HT-29 (cell line): ENCODE measurements at places on chromosomes 5 and 9.

GRCh38 chr9:116049456-116049855 is 104.1 kb upstream of the PAPPA start:
- DNase-seq, result no peak

- no peak for DNase-seq
Measured at GRCh38 chr9:109904666-109905065, 124.7 kb downstream of the PALM2AKAP2 start.

- no peak for DNase-seq
Measured at GRCh38 chr5:152701305-152701949, 296.3 kb upstream of the NMUR2 start.

DNA sequence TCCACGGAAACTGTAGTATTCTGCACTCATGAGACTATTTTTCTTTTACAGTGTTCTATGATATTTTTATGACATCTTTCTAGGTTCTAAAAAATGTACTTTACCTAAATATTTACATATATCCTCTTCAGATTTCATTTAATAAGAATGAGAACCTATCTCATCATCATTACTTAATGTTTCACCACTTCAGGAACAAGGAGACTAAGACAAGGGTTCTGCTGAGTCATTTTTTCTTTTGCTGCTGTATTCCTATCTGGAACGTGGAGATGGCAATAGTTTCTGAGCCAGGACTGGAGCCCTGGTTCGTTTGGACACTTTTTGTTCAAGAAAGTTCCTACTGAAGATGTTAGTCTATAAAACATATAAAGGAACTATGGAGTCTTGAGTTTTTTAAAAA is 258.2 kb upstream of the MAP3K1 start:
- no peak for DNase-seq

GRCh38 chr5:56112526-56113121 is 117.9 kb upstream of the IL6ST start:
- DNase-seq, result no peak

DNA sequence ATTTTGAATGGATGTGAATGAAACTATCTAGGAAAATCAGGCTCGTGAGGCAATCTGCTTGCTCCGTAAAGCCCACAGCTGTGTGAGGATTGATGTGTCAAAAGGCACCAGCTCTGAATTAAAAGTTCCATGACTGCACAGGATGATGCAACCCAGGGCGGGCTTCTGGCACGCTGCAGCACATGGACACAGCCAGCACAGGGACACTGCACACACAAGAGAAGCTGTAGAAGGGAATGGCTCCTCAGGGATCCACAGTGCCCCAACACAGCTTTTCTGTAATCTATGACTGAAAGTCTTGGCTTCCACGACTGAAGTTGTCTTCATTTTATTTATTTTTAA is 151.0 kb downstream of the GCNT1 start:
- DNase-seq, result no peak

GRCh38 chr9:104748359-104749031 is 1.0 kb downstream of the NIPSNAP3A start:
- peak; percentile 12 for DNase-seq

GRCh38 chr5:149559706-149560105 is 8.5 kb upstream of the CSNK1A1 start:
- no peak for DNase-seq

- no peak for DNase-seq
Measured at GRCh38 chr5:120124031-120124430, 340.1 kb upstream of the PRR16 start.

DNA sequence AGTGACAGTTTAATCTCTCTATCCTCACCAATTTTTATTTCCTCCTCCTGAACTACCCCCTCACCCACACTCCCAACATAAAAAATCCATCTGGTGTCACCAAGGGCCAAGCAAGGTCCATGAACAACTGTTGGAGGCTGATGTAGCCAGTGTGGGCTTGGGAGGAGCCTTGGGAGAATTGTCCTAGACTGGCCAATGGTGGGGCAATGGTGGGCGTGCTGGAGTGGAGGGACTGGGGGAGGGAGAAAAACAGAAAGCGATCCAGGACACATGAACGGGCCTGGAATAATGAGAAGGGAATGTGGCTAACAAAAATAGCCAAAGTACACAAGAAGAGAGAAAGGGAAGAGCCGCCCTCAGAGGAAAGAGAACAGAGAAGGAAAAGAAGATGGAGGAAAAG is 272.6 kb downstream of the ENC1 start:
- no peak for DNase-seq

DNA sequence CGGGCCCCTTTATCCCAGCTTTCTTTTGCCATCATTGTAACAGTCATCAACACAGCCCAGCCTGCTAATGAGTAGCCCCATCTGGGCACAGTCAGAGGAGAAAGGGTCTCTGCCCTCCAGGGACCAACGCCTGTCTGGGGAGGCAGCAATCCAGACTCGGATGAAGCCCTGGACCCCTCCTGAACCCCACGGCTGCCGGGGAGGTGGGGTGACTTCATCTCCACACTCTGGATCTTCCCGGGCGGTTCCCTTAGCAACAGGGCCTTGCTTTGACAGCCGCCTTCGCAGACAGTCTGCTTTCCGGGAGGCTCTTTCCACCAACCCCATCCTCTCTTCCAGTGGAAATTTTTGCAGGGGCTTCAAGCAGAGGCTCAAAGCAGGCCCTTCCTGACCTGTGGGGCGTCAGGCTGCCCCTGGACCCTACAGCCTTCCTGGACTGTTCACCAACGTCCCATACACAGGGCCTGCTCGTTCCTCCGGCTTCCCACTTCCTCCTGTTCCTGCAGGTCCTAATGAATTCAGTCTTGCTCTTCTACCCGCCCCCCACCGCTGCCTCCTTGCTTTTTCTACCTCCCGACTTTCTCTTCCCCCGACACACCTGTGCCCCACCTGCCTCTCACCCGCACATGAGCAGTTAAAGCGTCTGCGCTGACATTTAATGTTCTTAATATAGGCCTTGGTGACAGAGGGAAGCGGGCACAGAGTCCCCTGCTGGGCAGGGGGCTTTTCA is 161.7 kb upstream of the MVB12B start:
- DNase-seq, result no peak

- DNase-seq, result peak; percentile 25
Measured at GRCh38 chr5:137815202-137815990, 52.3 kb upstream of the MYOT start.

- no peak for DNase-seq
Measured at GRCh38 chr5:43041110-43041668, 1.1 kb upstream of the ANXA2R start.

GRCh38 chr9:120642129-120642770 is 62.3 kb upstream of the CDK5RAP2 start:
- no peak for DNase-seq

DNA sequence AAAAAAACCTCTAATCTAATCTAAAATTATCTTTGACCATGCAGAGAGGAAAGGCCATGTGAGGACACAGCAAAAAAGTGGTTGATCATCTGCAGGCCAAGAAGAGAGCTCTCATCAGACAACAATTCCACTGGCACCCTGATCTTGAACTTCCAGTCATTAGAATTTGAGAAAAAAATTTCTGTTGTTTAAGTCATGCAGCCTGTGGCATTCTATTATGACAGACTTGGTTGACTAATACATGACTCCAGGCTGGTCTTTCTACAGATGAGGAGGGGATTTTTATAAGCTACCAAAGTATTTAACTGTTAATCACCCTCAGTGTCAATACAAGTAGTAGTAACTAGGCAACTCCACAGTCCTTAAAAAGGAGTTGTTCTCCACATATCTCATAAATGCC is 358.5 kb upstream of the RGMB start:
- DNase-seq, result no peak

DNA sequence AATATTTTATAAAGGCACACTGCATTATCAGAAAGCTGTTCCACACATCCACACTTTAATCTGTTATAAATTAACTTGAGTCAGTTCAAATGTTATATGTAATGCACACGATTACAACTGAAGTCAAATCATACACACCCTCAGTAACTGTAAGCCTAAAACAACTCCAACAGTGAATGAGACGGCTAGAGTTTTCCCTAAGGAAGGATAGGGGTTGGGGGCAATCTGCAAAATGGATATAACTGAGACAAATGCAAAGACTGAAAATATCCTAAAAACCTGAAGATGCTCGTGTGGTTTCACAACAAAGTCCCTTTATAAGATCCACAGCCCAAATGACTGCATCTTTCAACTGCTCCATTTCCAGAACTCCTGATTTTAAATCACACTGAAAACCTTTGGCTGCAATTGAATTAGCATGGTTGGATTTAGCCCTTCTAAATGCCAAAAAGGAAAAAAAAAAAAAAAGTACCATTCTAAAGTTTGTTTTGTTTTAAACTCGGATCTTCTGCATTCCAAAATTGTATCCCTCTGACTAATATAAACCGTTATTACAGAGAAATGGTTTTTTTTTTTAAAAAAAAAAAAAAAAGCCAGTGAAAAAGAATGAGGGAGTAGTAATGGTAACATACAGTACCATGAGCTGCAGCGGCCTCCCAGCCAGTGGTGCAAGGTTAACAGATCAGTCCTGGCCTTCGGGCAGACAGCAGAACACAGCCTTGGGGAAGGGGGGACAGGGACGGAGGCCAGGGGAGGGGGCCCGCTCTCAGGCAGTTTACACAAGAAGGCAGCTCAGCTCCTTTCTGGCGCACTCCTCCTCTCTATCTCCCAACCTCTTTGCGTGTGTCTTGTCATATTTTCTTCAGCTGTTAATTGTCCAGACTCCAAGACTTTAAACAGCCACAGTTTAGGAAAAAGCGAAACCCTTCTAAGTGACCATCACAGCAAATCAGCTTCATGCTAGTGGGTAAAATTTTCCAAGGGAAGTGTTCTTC is 166.1 kb downstream of the BNC2 start:
- no peak for DNase-seq

- DNase-seq, result peak; percentile 86
Measured at GRCh38 chr9:91193087-91193657, 168.5 kb downstream of the AUH start.

- DNase-seq, result no peak
Measured at GRCh38 chr5:123448017-123448617, 24.9 kb upstream of the CEP120 start.

DNA sequence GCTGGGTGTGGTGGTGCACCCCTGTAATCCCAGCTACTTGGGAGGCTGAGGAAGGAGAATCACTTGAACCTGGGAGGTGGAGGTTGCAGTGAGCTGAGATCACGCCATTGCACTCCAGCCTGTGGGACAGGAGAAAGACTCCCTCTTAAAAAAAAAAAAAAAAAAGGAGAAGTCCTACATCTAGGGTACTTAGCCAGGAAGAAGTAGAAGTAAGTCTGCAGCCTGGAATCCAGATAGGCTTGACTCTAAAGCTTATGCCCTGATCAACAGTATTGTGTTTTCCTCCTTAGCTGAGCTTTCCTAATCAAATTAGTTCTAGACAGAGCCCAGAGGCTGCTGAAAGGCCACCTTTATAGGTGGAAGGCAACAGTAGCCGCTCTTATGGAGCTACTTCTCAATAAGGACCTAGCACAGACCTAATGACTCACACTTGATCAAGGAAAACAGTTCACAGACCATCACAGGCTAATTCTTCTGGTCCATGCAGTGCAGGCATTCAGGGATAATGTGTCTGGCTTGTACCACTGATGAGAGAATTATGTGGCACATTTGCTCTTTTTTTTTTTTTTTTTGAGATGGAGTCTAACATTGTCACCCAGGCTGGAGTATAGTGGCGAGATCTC is 105.5 kb upstream of the KLF4 start:
- DNase-seq, result no peak

GRCh38 chr9:33044162-33044673 is 19.1 kb downstream of the DNAJA1 start:
- DNase-seq, result peak; percentile 81

- DNase-seq, result no peak
Measured at GRCh38 chr9:23380821-23381220, 445.2 kb downstream of the ELAVL2 start.

DNA sequence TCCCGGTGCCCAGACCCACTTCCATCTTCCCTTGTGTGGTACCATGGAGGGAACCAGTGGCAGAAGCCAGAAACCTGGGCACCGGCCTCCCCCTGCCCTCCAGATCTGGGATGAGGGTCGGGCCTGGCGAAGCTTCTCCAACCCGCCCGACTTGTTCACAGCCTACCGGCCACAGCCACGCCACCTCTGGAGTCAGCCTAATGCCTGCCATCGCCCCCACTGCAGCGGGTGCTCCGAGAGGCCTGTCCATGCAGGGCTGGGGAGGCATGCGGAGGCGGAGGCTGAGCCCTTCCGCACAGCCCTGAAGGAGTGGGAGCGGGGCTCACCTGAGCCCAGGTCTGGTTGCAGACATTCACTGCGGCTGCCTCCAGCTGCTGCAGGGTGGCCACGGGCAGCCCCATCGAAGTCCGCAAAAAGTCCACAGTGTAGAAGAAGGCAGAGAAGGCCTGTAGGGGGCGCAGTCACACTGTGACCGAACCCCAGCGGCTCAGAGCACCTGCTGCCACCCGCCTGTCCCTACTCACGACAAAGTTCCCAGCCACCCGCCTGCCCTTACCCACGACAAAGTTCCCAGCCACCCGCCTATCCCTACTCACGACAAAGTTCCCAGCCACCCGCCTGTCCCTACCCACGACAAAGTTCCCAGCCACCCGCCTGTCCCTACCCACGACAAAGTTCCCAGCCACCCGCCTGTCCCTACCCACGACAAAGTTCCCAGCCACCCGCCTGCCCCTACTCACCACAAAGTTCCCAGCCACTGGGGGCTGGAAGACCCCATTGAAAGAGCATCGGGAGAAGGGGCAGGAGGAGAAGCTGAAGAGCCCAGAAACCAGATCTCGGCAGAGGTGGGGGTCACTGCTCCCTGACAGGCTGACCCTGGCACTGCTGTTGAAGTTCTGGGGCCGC is 3.8 kb upstream of the NPDC1 start:
- peak; percentile 84 for DNase-seq
